ENCODE measurements at places on chromosomes 5 and 9.

- no peak for DNase-seq
Observed at GRCh38 chr9:121960665-121961064, 132.4 kb downstream of the TTLL11 start.

DNA sequence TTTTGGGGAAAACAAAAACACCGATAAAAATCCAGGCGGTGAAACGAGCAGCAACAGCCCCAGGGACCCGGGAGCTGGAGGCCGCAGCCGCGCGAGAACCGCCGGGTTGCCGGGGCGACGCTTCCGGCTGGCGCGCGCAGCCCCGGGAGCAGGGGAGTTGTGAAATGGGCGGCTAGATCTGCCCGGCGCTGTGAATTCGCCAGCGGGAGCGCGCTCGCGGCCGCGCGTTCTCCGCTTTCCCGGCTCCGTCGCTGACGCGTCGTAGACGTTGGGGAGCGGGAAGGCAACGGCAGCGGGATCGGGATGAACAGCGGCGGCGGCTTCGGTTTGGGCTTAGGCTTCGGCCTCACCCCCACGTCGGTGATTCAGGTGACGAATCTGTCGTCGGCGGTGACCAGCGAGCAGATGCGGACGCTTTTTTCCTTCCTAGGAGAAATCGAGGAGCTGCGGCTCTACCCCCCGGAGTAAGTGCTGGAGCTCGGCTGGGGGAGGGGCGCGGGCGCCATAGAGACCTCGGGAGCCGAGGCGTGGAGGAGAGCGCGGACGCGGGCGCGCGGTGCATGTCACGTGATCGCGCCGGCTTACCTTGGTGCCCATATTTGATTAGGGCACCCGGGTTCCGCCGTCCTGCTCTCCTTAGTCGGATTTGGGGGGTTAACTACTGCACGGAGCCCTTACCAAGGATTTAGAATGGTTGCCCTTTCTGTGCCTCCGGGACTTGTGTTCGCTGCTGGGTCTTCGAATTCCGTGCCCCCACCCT, at the start of gene SREK1:
TSS of gene SREK1 (plus strand) at position 227 of the 760 bp plus-strand sequence. CDS start at position 304, 77 bp downstream.
- DNase-seq: peak; percentile 89

- DNase-seq: no peak
Observed at GRCh38 chr9:84804951-84805694, 135.6 kb downstream of the NTRK2 start.

DNA sequence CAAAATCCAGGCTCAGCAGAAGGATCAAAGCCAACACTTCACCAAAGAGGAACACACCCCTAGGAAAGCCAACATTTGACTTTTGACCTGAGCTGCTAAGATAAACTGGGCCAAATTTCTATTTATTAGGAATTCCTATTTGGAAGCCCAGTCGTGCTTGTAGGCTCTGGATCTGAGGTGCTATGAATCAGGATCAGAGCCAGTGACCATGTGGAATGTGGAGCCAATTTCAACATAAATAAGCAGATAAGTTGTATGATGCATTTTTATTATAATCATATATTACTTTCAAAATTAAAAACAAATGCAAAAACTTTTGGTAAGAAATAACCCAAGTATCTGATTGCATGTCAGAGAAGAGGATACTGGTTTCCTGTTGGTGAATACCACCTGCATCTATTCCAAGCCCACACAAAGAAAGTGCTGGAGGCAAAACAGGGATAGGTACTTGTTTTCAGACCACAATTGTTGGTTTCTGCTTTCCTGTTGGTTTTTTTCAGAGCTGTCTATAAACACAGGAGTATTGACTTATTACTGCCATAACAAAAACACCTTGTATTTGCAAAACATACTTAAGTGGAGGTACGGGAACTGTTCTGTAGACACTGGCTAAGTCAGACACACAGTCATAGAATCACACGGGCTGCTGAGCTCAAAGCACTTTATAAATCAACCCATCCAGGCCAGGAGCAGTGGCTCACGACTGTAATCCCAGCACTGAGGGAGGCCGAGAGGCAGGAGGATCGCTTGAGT, 52.8 kb downstream of the ARL15 start:
- no peak for DNase-seq

DNA sequence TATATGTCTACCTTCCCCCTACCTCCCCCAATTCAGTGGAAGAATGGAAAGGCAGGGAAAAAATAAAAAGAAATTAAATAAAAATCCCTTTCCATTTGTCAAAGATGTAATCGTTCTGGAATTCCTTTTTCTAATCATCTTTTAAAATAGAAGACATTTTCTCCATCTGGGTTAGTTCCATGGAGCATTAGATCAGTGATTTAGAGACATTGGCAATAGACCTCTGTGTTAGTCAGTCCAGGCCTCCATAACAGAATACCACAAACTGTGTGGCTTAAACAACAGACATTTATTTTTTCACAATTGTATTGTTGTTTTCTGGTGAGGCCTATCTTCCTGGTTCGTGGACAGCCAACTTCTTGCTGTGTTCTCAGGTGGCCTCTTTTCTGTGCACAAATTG, 516.6 kb upstream of the DAB2 start:
- DNase-seq: no peak

GRCh38 chr9:132168347-132168746, 6.5 kb downstream of the NTNG2 start:
- DNase-seq: no peak
